Activated CD4-positive, alpha-beta T cell treated with anti-CD3 and anti-CD28 coated beads, Interleukin-2, amount 50 U/mL, for 1 hour (primary cell): ENCODE measurements at places on chromosomes 1 and 21.

- DNase-seq = no peak
Measured at GRCh38 chr1:76390456-76390855, 315.9 kb downstream of the ST6GALNAC3 start.

DNA sequence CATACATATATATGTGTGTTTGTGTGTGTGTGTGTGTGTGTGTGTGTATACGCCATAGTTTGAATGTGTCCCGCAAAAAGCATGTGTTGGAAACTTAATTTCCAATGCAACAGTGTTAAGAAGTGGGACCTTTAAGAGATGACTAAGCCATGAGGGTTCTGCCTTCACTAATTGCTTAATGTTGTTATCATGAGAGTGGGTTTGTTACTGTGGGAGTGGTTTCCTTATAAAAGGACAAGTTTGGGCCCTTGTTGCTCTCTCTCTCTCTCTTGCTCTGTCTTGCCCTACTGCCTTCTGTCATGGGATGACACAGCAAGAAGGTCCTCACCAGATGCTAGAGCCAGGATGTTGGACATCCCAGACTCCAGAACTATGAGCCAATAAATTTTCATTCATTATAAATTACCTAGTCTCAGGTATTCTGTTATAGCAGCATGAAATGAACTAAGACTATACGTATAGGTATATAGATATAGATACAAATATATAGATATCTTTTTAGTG lies 103.8 kb upstream of the ZC3H11B start:
- DNase-seq = no peak

DNA sequence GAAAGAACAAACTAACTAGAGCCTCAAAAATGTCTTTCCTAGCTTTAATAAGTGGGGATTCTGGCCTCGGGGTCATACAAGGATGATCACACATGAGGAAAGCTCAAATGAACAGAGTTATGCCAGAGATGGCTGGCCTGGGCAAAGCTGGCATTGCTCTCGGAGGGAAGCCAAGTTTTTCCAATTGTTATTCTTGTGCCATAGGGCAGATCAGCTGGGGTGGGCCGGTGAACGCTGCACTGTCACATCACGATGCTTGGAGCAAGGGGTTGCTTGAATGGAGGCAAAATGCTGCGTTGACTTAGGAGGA lies 75.9 kb upstream of the LYST start:
- DNase-seq = no peak

DNA sequence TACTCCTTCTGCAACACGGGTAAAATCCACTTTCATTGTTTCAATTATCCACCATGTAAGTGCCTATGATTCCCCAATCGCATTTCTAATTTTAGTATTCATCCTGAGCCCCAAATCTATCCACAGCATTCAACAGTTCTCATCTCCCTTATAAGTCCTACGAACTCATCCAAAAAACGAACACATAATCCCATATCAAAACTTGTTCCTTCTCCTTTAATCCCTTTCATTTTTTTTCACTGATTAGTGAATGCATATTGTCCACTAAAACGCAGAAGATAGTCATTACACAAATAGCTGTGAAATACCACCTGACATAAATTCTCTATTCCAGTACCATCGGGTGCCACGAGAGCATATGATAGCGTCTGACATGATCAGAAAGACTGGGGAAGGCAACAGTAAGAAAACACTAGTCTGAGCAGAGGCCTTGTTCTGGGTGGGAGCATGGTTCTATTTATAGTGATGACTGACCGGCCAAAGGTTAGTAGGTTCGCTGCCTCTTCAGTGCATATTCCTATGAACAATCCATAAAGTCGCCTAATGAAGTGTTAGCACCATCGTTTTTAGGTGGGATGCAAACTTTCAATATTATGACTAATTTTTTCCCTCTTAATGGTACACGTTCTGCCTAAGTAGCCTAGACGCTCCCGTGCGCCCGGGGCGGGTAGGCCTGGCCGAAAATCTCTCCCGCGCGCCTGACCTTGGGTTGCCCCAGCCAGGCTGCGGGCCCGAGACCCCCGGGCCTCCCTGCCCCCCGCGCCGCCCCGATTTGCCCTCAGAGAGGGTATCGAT lies 648 bp downstream of the ATP5PF start:
- no peak for DNase-seq

DNA sequence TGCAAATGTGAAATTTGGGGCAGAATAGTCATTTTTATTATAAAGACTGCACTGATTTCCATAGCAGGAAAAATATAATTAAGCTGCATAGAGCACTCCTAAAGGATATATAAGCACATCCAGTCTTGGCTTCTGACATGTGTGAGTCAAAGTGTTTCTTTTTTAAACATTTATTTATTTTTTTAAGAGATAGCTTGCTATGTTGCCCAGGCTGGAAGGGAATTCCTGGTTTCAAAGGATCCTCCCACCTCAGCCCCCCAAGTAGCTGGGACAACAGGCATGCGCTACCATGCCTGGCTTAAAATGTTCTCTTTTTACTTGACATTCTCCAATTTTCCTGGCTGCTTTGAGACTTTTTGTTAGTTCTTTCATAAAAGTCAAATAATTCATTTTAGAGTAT lies 126.1 kb downstream of the HMCN1 start:
- DNase-seq = no peak

DNA sequence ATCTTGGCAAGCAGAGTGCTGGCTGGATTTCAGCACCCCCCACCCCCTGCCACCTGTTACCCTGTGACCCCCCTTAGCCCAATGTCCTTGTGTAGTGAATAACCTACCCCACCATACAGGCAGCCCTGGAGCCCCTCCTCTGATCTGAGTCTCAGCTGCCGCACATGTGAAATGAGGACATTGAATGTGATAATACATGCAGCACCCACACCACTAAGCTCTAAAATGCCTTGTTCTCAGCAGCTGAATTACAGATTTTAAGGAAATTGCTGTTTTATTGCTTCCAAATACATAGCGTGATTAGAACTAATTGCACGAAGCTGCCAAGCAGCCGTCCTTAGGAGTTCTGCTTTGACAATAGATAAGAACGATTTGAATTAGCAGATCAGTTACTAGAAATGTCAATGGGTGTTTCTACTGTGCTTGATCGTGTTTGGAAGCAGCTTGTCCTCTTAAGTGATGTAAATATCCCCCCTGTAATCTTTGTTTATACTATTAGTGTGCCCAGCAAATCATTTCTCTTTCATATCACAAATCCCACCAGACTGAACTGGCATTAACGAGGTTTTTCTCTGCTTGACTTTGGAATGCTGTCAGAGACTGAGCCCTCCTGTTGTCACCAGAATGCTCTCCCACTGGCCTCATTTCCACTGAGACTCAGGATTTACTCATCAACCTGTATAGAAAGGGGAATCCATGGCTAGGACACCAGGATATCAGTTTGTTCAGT lies 4.9 kb downstream of the SLAMF8 start:
- no peak for DNase-seq

GRCh38 chr1:9397047-9397446 lies 104.4 kb downstream of the SPSB1 start:
- DNase-seq = no peak

DNA sequence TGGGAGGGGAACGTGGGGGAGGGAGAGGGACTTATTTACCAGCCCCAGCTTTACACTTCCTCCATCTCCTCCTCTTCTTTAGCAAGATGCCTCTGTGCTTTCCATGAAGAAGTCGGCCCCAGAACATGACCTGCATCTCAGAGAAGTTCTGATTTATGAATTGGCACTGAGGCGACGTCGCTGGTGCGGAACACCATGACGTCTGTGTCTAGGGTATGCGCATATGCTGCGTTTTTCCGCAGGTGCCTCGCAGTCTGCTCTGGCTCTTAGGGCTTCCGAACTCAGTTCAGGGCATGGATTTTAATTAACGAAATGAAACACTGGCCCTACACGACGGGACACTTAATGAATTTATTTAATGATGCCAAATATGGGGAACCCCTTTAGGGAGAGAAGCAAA lies 510.3 kb downstream of the SMYD3 start:
- no peak for DNase-seq

- DNase-seq = no peak
Measured at GRCh38 chr1:234624724-234625117, 14.7 kb upstream of the IRF2BP2 start.

GRCh38 chr21:38980416-38981313 lies 174.9 kb downstream of the ETS2 start:
- DNase-seq = no peak

DNA sequence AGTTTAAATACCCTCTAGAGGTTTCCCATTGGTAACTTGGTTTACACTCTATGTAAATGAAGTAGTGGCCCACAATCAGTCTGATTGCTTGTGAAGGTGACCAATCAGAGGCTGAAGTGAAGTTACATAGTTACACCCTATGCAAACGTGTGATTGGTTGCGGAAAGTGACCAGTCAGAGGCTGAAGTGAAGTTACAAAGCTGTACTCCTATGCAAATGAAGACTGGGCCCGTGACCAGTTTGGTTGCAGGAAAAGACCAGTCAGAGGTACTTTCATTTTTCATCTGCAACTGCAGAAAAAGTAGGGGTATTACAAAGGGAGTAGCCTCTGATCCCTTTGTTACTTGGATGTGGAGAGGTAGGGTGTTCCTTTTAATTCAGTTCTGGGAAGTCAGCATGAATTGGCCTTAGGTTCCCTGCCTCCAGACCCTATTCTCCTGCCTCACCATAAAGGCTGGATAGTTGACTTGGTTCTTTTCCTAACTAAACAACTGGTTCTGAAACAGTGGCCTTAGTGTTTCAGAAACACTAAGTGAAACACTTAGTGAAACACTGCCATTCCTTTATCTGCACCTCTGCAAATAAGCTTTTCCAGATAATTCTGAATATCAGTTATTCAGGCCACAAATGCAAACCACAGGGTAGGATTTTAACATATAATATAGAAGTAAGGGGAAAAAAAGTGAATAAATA lies 39.3 kb downstream of the MAGI3 start:
- DNase-seq = no peak

- no peak for DNase-seq
Measured at GRCh38 chr1:211816586-211816985, 14.0 kb downstream of the LPGAT1 start.

GRCh38 chr1:2506007-2506860 lies 20.2 kb downstream of the PANK4 start:
- DNase-seq = no peak

- peak; percentile 51 for DNase-seq
Measured at GRCh38 chr1:23980728-23981070, 572 bp upstream of the SRSF10 start.

- no peak for DNase-seq
Measured at GRCh38 chr1:201886103-201886885, 2.4 kb upstream of the SHISA4 start.

- DNase-seq = no peak
Measured at GRCh38 chr1:108699375-108700332, 7.5 kb downstream of the PRPF38B start.

DNA sequence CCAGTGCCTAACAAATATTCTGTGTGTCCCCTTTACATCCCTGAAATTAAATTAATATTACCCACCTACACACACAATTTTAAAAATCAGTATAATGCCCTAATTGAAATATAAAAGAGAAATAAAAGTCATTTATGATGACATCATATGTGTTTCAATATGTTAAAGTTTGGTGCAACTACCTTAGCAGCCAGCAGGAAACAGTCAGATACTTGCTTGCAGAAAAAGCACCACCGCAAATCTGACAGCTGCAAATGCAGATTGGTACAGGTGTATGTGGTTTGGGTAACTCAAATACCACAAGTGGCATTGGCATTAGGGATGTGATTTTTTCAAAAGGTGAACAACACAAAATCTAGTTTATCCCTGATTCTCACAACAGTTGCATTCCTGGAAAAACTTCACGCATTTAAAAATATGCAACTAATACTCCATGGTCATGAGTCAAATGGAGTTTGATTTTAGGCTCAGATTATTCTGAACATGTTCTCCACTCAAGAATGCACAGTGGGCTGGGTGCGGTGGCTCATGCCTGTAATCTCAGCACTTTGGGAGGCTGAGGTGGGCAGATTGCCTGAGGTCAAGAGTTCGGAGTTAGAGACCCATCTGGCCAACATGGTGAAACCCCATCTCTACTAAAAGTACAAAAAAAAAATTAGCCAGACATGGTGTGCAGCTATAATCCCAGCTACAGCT lies 106.3 kb downstream of the EDEM3 start:
- DNase-seq = no peak

- DNase-seq = no peak
Measured at GRCh38 chr21:42544544-42544943, 30.9 kb downstream of the SLC37A1 start.

DNA sequence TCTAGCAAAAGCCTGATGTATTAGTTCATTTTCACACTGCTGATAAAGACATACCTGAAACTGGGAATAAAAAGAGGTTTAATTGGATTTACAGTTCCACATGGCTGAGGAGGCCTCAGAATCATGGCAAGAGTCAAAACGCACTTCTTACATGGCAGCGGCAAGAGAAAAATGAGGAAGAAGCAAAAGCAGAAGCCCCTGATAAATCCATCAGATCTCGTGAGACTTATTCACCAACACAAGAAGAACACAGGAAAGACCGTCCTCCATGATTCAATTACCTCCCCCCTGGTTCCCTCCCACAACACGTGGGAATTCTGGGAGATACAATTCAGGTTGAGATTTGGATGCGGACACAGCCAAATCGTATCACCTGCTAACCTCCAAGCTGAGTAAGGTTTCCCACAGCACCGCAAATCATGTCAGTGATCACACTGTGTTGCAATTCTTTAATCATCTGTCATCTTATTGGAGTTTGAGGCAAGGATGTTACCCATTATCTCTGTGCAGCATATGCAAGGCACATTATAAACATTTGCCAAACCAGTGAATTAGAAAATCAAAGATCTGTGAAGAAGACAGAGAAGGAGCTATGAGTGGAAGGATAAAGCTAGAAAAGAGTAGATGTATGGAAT lies 128.5 kb downstream of the ZNF281 start:
- DNase-seq = no peak

DNA sequence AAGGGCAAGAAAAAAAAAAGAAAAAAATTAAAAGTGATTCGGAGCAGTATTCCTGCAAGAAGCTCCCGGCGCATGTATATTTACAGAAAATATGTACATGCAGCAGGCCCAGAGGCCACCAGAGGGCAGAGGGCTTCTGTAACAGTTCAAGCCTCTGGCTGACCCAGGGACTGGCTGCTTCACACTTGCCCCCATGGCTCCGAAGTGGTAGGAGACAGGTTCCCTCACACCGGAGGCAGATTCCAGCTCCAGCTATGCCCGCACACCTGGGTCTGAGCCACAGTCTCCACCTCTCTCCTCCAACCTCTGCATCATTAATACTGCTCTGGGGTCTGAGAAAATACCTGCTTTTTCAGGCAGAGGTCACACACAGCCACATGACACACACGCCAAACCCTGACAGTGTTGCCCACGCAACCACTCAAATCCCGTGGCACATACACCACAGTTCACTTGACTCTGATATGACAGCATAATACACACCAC lies 2.2 kb upstream of the ARHGAP30 start:
- DNase-seq = peak; percentile 43

- no peak for DNase-seq
Measured at GRCh38 chr1:68974447-68974846, 477.6 kb upstream of the DEPDC1 start.

DNA sequence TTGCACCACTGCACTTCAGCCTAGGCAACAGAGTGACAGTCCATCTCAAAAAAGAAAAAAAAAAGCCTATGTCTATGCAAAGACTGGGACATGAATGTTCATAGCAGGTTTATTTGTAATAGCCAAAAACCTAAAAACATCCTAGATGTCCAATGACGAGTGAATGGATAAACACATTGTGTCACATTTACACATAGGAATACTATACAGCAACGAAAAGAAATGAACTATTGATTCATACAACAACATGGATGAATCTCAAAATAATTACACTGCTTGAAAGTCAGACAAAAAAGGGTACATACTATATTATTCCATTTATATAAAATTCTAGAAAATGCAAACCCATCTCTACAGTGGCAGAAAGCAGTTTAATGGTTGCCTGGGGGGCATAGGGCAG lies 7.9 kb downstream of the STYXL2 start:
- no peak for DNase-seq
